HS-5 (cell line): ENCODE measurements at places on chromosomes 2 and 18.
A peak's percentile ranks its signal among the peaks of the same experiment; 100 is the strongest.

DNA sequence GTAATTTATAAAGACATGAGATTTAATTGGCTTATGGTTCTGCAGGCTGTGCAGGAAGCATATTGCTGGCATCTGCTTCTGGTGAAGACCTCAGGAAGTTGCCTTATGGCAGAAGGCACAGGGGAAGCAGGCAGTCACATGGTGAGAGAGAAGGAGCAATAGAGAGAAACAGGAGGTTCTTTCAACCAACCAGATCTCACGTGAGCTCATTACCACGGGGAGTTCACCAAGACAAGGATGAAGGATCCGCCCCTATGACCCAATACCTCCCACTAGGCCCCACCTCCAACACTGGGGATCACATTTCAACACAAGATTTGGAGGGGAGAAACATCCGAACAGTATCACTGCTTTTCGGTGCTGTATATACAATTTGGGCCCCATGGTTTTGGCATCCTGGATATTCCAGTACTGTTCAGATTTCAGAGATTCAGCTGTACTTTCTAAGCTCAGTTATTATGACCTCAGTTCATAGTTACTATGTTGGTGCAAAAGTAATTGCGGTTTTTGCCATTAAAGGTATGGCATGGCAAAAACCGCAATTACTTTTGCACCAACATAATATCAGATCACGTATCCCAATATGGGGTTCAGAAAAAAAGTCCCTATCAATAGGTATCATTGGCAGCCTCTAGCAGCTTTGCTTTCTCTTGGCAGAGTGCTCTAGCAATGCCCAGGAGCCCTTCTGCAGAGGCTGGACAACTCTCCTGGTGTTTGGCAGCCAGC is 189.6 kb upstream of the SIX3 start:
- no peak for DNase-seq

DNA sequence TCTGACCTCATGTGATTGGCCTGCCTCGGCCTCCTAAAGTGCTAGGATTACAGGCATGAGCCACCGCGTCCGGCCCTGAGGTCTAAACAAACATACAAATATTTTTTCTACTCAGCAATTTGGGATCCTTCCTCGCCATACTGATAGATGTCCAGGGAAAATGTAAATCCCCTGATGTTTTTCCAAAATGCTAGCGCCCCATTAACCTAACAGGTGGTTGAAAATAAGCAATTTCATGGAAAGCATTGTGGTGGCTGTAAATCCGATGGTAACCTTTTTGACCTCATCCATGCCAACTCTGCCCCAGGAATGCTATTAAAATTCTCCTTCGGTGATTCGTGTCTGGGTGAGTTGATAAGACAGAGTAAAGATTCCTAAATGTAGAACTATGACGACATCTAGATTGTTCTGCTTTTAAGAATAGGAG is 19.3 kb downstream of the GEMIN6 start:
- DNase-seq = peak; percentile 9

DNA sequence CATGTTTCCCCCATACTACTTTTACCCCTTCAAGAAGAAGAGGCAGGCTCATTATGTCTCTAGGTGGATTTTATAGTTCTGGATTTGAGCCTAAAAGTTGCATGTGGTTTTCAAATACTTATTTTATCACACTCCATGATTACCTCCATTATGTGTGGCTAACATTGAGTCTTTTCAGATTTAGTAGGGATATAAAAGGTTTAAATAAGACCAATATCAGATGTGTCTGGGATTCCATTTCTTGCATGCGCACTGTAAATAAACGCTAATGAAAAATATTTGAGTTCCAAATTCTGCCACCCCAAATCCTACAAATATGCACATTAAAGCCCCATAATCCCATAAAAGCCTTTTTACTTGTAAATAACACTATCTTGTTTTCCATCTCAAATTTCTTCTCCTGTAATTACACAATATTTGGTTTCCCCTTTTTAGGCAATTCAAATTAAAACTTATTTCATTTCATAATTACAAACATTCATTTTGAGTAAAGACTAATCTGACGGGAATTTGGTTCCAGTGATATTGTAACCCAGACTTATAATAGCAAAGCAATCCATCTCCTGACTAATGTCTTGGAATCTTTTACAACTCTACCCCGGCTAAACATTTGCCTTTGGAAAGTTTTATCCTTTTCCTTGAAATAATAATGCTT is 600.0 kb downstream of the SLC4A3 start:
- peak; percentile 69 for DNase-seq

DNA sequence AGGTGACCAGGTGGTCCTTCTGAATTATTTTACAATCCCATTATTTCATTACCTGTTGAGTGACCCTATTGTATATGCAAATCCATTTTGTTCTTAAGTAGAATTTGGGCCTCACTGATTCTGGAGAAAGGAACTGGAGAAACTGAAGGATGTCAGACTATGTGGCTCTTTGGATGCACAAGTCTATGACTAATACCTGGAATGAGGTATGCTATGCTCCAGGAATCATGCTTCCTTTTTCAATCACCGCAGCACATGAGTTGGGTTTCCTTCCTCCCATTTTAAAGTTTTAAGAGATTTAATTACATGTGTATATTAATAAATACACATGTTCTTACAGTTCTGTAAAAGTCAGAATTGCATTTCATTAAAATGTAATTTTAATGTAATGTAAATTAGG is 253.9 kb upstream of the VWC2L start:
- DNase-seq = no peak

DNA sequence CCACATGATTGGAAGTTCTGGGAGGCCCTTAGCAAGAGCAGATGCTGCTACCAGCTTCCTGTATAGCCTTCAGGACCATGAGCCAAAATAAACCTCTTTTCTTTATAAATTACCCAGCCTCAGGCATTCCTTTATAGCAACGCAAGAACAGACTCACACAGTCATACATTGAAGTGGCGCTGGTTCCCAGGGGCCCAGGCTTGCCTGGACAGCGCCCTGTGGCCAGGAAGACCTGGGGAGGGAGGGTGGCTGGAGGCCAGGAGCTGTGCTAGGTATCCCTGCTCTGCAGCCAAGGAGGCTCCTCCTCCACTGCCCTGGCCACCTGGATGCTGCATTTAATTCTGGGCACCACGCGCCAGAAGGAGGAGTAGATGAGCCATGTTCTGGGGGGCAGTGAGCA is 98.1 kb downstream of the AGAP1 start:
- no peak for DNase-seq

DNA sequence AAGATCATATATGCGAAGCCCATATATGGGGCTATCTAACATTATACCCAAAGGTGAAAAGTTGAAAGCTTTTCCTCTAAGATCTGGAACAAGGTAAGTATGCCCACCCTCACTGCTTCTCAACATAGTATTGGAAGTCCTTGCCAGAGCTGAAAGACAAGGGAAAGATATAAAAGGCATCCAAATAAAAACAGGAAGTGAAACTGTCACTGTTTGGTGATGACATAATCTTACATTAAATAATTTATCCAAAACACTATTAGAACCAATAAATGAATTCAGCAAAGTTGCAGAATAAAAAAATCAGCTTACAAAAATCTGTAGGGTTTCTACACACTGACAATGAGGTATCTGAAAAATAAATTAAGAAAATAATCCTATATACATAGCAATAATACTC is 205.8 kb downstream of the INSIG2 start:
- DNase-seq = no peak

DNA sequence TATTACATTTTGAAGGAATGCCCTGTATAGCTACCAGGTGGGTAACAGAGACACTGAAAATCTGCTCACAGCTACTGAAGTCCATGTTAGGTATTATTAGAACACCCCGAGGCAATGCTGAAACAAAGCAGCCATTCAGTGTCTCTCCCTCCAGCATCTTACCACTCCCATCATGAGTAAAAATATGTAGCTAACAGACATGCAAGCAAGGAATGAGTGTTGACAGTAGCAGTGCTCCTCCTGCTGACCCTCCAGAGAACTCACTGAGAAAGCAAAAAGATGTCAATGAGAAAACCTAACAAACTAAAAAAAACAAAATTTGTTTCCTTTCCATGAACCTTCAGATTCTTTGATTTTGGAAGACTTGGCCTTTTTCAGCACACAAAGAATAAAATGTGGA is 393.9 kb downstream of the LRRTM1 start:
- no peak for DNase-seq

DNA sequence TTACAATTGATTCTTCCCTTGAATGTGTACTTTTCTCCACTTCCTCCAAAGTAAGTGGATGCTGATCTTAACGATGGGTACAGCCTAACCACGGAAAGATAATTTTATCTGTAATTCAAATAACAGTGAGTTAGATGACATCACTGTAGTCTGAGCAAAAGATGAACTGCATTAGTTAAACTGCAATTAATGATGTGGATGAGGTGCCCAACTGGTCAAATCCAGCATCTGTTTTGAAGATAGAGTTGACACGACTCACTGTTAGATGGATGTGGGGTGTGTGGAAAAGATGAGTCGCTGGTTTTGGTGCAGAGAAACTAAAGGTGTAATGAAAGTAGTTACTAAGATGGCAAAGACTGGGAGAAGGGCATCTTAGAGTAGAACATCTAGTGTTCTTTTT is 270.5 kb upstream of the MEIS1 start:
- DNase-seq = no peak

- no peak for DNase-seq
Measured at GRCh38 chr2:71503837-71504236, 50.5 kb downstream of the DYSF start.

DNA sequence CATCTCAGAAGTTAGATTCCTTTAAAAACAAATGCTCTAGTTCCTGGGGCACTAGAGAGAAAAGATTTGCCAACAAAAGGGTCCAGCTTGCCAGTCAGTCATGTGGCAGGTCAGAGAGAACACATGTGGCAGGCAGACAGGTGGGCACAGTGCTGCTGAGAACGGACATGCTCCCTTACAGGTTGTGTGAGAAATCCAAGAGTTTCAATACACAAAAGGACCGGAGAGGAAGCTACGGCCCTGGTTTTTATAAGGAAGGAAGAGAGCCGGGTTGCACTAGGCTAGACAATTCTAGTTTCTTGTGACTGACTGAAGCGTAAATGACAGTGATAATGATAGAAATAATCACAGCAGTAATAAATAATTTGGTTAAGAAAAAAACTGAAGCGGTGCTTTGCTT is 18.3 kb downstream of the CDC42EP3 start:
- no peak for DNase-seq

- no peak for DNase-seq
Measured at GRCh38 chr2:40292291-40292690, 159.6 kb downstream of the SLC8A1 start.

DNA sequence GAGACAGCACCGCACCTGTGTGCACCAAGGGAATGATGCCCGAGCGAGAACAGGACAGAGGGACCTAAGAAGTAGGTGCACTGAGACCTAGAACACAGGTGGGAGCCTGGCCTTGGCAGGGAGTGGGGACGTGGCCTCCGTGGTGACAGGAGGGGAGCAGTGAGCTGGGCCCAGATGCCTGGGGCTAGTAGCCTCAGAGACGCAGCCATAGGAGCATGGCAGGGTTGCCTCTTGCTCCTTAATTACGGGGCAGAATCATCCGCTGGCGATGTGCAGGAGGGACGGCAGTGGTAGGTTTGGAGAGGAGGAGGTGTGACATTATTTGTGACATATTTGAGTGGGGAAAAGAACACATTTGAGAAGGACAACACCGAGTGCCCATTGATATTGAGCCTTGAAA is 57.0 kb upstream of the HPCAL1 start:
- no peak for DNase-seq

- DNase-seq = no peak
Measured at GRCh38 chr2:31411771-31412170, 2.8 kb downstream of the XDH start.

- no peak for DNase-seq
Measured at GRCh38 chr2:9539531-9539930, 16.1 kb downstream of the ADAM17 start.
